ENCODE measurements at places on chromosomes 5 and 9.

- DNase-seq, result no peak
These were observed 89.7 kb downstream of the ZNF366 start for GRCh38 chr5:72417333-72418062.

DNA sequence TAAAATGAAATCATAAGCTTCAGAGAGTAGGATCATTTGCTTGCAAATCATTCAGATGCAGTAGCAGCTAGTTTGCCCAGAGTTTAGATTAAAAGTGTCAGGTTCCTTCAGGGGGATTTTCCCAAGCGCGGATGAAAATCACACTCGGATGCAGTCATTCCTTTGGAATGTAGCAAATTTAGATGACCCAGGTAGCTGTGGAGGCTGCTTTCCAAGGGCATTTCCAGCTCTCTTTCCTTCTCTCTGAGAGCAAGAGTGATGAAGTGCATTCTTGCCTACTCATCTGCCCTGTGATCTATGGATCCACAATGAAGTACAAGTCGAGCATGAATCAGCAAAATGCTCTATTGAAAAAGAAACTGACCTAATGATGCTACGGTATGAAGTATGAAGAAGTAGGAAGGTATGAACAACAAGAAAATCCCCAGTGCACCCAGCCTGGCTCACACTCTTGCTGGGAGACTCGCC, 200.2 kb downstream of the PLK2 start:
- no peak for DNase-seq

DNA sequence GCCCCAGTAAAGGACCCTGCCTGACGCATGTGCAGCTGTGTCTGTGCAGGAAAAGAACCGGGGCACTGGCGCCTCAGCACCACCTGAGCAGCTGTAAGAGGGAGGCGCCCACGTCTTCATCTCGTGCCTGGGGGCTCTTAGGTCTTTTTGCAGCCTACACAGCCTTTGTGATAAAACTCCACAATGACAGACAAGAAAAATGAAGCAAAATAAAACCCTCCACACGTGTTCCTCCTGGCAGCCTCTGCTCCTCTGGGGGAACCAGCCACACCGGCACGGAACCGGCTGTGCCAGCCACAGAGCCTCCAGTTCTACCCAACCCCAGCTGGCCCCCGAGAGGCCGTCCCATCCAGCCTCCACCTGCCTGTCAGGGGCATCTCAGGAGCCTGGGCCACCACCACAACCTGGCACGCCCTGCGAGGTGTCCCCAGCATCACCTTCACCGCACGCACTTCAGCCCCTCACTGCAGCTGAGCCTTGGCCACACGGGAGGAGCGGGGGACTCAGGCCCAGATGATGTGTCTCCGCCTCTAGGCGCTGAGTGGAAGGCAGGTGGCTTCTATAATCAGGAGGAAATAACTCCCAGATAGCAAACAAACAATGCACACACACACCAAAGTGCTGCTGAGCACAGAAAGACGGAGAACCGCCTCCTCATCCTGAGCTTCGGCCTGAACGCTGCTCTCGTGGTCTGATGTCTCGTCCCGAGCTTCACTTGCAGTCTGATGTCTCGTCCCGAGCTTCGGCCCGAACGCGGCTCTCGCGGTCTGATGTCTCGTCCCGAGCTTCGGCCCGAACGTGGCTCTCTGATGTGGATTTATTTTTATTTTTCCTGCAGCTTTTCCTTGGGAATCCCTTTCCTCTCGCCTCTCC, 28.6 kb upstream of the NSMF start:
- DNase-seq, result no peak

GRCh38 chr9:87517732-87518131, 20.1 kb downstream of the DAPK1 start:
- no peak for DNase-seq

All from stimulated activated CD8-positive, alpha-beta memory T cell treated with anti-CD3 and anti-CD28 coated beads, Interleukin-15, amount 100 ng/mL, for 4 hours (primary cell).